ENCODE measurements at places on chromosomes 4 and X. TPM values are rescaled to one million over a fixed set of nuclear protein-coding genes. Genes with fewer than 3 reads are reported as not detected.
A peak's percentile ranks its signal among the peaks of the same experiment; 100 is the strongest.

Gene PCYT1B
- total RNA-seq = 30.8 TPM

DNA sequence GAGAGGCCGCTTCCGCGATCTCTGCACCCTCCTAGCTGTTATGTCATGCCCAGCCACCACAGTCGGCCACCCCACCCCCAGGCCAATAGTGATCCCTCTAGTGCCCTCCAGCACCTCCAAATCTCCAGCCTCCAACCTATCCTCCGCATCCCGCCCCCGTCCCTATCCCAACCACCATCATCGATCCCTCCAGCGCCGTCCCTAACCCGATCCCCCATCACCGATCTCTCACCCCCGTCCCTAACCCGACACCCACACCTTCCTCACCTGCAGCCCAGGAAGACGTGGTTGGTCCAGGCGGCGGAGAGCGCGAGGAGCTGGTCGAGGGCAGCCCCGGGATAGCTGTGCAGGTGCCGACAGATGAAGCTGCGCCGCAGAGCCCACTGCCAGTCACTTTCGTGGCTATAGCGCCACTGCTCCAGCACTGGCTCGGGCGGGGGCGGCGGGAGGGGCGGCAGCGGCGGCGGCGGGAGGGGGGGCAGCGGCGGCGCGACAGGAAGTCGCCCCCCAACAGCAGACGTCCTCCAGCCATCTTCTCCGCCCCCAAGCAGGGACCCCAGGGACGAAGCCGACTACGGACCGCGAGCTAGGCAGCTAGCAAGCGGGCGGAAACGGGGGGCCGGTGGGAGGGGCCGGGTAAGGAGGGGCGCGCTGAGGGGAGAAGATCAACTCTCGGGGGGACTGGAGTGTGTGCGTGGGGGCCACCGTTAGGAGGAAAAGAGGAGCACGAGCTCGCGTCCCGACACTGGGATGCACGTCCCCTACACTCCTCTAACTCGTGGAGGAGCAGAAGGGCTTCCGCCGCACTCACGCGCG, 552 bp downstream of the NKRF start:
- DNase-seq = peak; percentile 46

DNA sequence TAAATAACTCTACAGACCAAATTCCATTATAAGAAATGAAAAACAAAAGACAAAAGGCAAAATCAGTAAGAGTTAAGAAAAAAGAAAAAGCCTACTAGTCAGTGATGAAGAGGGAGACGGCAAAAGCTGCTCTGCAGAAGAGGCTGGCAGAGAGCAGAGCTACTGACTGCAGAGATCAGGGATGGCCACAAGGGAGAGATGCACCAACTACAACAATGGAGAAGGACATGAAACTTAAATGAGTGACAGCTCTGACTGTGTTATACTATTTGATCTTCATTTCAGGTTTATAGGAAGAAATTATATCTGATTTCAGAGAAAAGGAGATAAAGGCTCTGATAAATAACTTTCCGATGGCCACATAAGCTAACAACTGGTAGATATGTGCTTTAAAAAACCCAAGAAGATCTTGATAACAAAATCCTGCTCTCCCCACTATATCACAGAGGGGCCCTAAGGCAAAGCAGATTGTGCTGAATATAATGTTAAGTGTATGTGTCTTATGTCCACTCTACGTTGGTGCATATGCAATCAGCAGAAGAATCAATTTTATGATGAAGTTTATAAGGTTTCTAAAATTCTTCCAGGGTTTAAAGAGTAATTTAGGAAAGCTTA, 58.4 kb upstream of the COX18 start:
- DNase-seq = no peak

GRCh38 chr4:76748649-76749048, 149.3 kb downstream of the SOWAHB start:
- DNase-seq = no peak

Gene TSPYL2
- total RNA-seq = 13.7 TPM

DNA sequence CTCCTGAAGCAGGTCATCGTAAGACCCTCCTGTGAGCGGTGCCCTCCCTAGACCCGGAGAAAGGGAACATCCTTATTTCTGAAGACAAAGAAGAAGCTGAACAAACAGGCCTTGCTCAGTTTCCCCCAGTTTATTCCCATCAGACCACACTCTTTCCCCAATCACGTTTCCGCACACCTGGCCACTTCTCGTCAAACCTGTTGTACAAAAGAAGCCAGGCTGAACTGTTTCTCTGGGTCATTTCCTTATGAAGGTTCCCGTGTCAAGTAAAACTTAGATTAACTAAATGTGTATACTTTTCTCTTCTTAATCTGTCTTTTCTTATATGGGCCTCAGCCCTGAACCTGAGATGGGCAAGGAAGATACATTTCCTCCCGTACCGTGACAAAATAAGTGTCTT, 111.6 kb upstream of the ENPP6 start:
- DNase-seq = no peak

Data from H1 (cell line).